Activated T-helper 1 cell treated with Interleukin-2 at 50 U/mL for 16 hours (primary cell): ENCODE measurements at places on chromosomes 5 and 9.

DNA sequence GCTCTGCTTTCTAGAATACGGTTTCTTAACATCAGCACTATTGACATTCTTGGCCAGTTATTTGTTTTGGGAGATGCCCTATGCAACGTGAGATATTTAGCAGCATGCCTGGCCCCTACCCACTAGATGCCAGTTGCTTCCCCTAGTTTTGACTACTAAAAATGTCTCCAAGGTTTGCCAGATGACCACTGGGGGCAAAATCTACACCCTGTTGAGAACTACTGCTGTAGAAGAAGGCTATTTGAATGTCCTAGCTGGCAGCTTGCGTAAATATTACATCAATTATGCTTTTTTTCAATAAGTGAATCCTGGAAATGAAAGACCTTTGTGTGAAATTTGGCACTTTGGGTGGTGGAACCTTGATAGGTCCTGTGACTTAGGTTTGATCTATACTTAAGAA, 5.0 kb downstream of the NCBP1 start:
- no peak for DNase-seq

DNA sequence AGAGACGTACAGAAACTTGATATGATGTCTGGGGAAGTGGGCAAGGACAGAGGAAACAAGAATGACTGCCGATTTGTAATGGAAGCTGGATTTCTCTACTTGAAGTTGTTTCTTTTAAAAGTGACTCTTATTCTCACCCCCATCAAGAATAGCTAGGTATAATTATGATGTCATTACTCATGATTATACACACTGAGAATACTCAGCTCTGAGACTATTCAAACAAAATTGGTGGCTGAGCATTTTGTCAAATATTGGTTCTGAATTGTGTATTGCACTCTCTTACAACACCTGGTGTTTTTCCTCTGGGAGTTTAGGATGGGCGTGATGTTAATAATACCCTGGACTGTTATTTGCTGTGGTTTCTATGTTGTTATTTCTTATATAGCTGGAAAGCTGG, 46.3 kb downstream of the MAST4 start:
- DNase-seq, result no peak

DNA sequence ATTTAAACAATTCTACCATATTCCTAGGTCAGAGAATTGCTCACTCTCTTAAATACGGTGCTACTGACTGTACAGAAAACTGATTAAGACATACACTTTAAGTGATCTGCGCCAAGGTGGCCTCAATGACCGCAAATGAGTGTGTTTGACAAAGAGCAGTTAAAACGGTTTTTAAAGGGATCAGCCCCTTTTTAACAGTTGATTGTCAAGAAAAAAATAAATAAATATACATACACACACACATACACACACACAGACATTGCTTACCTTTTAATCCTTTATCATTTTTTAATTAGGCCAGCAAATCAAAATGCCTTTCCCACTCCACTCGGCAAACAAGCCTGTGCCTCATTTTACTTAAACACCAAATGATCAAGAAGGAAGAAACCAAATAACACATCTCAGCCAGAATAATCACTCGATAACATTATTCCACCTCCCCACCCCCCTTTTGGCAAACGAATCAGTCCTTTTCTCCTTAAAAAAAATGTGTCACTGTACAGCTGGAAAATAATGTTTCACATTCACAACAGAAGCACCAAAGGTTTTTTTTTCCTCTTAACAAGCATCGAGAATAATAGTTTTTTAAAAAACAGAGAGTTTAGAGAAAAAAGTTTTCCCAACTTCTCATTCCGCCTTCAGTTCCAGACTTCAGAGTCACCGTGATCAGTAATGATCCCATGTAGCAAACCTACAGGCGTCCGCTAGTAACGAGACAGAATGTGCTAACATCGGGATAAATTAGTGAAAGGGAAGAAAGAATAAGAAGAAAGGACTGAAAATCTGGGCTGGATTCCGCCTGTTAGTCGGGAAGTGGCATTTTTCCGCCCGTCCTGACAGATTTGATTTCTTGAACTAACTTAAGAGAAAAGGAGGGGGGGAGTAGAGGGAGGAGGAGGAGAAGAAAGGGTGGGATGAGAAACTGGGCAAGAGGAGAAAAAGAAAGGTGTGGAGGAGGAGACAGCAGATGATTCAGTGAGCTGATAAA, at the start of gene ZNF608:
ZNF608 (minus strand) TSS at position 712 of the 988 bp plus-strand sequence. CDS start 1,650 bp downstream, outside the sequence.
- no peak for DNase-seq

DNA sequence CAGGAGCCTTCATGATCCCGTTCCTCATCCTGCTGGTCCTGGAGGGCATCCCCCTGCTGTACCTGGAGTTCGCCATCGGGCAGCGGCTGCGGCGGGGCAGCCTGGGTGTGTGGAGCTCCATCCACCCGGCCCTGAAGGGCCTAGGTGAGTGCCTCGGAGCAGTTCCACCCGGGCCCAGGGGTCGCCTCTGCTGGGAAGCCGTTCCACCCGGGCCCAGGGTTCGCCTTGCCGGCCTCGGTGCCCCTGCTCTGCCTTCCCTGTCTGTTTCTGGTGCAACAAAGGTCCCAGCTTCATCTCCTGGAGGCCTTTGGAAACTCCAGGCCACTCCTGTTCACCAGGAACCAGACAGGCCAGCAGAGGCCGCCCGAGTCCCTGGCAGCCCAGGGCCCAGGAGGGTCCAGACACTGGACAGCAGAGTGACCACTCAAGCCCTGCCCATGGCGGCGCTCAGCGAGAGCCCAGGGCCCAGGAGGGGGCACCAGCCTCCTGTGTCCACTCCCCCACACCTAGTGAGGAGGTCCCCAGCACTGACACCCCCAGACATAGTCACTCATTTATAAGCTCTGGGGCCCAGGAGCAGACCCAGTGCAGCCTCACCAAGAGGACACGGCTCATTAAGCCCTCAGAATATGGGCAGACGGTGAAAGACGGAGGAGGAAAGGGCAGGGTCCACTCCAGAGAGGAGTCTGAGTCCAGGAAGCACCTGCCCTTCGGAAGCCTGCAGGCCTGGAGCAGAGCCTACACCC, 7.5 kb downstream of the SLC6A19 start:
- no peak for DNase-seq

- DNase-seq, result no peak
Measured at GRCh38 chr5:37121027-37121426, 128.1 kb downstream of the CPLANE1 start.

GRCh38 chr5:111143910-111144309, 51.8 kb downstream of the WDR36 start:
- DNase-seq, result no peak

GRCh38 chr5:134268919-134269318, 43.0 kb upstream of the PPP2CA start:
- DNase-seq, result no peak

GRCh38 chr5:151743530-151743929, 14.9 kb downstream of the ATOX1 start:
- DNase-seq, result no peak

GRCh38 chr5:167720676-167721260, 570.7 kb upstream of the WWC1 start:
- no peak for DNase-seq

DNA sequence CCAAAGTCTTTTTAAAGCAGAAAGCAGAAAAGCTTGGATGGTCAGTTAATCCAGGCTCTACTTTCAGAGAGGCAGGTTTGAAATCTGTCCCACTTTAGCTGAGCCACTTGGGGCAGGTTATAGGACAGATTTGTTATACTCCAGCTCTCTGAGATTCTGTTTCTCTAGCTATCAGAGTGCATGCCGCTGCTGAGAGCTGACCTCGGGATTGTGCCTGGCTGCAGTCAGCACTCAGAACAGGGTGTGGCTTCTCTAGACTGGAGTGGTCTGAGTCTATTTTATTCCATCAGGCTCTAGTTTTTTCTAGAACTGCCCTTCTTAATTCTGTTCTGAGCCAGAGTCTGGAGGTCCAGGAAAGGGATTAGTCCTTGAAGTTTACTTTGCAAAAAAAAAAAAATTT, 67.7 kb downstream of the NDFIP1 start:
- DNase-seq, result no peak

- no peak for DNase-seq
Measured at GRCh38 chr5:157819502-157820115, 39.3 kb downstream of the CLINT1 start.

DNA sequence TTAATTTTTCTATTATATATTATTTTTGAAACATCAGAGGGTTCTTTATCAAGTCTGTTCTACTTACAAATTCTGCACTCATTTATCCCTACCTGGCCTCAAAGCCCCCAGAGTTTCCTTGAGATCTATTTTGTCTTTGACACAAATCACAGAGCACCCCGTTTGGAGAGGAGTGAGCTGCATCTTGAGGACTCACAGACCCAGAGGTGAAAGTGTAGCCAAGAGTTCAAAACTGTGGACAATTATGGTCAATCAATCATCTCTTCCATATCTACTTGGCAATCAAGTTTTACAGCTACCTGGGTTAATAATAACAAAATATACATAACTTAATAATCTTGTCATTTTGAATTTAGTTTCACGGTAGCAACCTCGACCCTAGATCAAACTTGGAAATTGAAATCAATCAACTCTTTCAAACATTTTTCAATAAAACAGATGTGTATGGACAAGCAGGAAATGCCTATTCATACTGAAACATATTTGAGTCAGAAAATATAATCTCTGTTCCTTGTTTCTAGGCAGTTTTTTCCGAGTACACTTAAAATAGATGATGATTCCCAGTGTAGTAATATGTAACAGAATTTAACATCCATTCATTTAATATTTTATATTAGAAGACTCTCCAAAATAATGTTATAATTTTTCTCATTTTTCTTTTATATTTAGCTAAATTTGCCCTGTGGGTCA, 13.7 kb upstream of the SYK start:
- no peak for DNase-seq

- DNase-seq, result no peak
Measured at GRCh38 chr5:139761057-139761450, 34.6 kb upstream of the PSD2 start.

DNA sequence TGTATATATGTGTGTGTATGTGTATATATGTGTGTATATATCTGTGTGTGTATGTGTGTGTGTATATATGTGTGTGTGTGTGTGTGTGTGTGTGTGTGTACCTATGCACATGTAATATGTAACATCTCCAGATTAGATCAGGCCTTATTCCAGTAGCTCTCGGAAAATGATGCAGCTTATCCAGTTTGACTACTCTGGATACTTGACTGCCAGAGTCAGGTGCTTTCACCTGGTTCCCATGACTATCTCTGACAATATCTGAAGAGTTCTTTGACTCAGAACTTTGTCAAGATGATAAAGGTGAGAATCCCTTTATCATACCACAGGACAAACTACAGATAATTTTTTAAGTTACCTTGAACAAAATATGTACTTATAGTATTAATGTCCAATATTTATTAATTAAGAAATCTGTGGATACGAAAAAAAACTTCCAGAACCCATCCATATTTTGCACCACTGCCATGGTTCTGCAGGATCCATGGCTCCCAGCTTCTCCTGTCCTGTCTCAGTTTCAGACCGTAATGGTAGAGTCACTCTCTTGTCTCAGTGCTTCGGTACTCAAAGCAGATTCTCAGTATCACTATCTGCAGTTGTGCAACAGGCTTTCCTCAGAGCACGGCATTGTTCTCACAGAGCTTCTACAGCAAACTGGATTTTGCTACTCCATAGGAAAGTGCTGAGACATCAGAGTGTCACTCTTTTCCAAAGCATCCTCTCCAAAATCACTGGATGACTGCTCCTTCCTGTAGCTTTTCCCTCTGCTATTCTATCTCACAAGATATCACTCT, 164.4 kb upstream of the SLC12A2 start:
- no peak for DNase-seq

DNA sequence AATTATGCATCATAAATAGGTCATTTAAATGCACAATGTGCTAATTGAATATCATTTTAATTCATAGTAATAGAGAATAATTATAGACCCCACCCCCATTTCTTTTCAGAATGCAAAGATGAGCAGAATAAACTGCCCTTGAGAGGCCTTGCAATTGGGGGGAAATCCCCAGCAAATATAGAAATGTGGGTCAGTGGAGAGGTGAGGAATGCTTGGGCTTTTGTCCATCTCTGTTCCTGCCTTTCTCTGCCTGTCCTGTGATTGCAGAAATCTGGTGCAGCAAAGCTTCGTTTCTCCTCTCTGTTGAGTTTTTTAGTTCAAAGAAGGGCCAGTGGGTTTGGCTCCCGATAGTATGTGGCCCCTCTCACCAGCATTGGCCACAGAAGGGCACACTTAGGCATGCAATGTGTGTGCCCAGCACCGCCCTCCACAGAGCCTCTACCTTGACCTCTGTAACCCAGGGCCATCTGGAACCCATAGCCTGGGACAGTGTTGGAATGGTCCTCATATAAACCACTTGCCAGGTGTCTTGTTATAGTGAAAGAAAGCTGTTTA, 164.2 kb downstream of the SEMA6A start:
- no peak for DNase-seq

- DNase-seq, result no peak
Measured at GRCh38 chr5:169546346-169546745, 37.2 kb upstream of the SPDL1 start.

DNA sequence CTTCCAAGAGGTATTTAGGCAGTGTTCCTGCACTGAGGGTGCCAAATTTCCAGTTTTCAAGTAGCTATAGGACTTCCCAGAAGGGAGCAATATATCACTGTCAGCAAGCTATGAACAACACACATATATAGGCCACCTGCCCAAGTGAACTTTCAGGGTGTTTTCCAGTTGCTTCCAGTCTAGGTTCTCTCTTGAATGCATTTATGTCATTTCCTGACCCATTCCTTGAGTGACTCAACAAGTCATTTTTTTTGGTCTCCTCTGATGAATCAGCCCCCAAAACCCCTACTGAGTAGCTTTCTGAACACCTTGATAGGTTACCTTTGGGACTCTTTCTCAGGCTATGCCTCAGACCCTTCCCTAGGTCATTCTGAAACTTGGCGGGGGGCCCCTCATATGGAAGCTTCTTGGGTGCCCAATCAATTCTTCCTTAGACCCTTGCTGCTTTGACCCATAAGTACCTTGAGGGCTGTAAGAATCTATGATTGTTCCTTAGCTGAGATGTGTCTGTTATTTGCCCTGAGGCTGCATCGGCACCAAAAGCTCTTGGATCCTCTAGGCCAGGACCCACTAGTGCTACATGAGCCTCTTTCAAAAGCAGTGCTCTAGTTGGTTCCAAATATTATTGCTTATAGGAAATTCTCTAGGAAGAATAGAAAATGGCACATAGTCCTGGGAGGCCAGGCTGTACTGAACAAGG, 12.4 kb downstream of the DNAJB5 start:
- no peak for DNase-seq

- no peak for DNase-seq
Measured at GRCh38 chr9:83509402-83509801, 28.8 kb downstream of the FRMD3 start.

DNA sequence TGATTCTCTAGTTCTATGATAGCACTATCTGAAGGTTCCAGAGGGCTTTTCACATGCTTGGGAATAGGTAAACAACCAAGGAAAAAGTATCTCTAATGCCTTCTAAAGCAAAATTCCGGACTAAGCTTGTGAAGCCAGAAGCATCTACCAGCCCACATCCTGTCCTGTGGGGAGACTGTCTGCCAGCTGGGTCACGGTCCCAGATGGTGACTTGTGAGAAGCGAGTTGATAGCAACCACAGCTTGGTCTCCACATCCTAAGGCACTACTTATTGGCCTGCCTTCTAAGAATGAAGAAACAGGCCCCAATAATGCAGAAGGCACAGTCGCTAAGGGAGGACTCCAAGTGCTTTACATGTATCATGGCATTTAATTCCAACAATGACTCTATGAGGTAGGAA, 184.1 kb upstream of the ADRA1B start:
- no peak for DNase-seq

- no peak for DNase-seq
Measured at GRCh38 chr5:68749631-68750030, 344.2 kb upstream of the SLC30A5 start.

- DNase-seq, result no peak
Measured at GRCh38 chr9:16221822-16222547, 648.5 kb downstream of the BNC2 start.
